ENCODE measurements at places on chromosomes 5 and 9.
A peak's percentile ranks its signal among the peaks of the same experiment; 100 is the strongest.

- no peak for DNase-seq
These were observed 950.4 kb downstream of the EFNA5 start for GRCh38 chr5:106720367-106720766.

- DNase-seq: peak; percentile 56
These were observed 133.1 kb upstream of the SPDL1 start for GRCh38 chr5:169450464-169450863.

DNA sequence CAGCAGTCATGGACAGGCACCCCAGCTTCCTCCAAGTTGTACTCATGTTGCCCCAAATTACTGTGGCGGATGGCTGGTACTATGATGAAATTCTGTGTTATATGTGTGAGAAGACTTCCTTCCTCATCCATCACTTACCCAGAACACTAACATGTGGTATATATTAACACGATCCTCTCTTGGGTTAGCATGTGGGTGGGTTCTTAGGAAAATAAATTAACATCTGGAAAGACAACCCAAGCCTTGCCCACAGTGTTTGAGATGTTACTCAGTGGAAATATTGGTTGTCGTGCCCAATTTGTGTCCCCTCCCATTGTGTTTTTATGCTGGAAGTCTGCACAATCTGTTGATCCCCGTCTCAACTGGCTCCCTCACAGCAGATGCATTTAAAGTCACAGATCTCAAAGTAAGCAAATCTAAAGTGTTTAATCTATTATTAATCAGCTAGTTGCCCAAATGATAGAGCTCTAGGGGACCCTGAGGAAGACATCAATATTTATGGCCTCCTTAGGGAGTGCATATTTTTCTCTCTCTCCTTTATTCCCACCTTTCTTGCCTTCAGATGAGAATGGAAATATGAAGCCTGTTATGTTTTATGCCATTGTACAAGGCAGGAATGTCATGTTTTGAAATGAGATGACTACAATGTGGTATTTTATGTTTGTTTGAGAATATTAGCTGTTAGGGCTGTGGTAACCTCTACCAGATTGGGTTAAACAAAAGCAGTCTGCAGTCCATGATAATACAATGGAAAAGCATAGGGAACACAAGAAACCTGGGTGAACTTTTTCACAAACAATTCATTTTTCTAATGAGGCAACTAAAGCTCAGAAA is 93.9 kb downstream of the GRIA1 start:
- DNase-seq: no peak

- DNase-seq: no peak
These were observed 107.1 kb upstream of the CHD1 start for GRCh38 chr5:99035942-99036341.

DNA sequence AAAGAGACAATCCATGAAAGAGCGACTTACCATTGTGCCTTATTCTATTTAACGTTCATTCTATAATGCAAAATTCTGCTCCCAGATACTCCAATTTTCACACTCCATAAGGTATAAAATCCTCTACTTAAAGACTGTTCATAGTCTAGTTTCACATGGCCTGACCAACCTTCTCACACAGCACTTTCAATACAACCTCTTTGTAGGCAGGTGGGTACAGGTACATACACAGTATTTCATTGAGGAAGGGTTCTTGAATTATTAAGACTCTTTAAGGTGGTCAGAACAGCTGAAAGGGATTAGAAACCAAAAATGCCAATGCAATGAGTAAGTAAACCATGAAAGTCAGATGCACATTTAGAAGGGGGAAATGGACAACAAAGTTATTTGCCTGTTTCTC is 352.0 kb downstream of the PARP8 start:
- no peak for DNase-seq

GRCh38 chr5:32443541-32444430 is 754 bp downstream of the ZFR start:
- DNase-seq: peak; percentile 23

- DNase-seq: no peak
These were observed 124.4 kb upstream of the NMUR2 start for GRCh38 chr5:152529440-152529839.

DNA sequence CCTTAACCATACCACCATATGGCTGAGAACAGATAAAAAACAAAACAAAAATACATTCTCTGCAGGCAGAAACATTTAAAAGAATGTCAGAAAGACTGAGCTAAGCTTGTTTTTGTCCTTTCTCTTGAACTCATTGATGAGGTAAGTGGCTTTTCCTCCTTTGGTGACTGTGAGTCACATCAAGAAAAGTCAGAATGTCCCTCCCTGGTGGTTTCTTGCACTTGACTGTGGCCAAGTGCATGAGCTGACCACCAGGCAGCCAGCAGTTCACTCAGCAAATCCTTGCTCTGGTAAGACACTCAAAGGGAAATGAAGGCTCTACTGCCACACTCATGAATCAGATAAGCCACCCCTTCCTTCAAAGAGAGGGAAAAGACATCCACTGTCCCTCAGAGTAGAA is 970.9 kb downstream of the TAF11L14 start:
- no peak for DNase-seq

GRCh38 chr5:63111891-63112290 is 533.3 kb downstream of the LRRC70 start:
- no peak for DNase-seq

DNA sequence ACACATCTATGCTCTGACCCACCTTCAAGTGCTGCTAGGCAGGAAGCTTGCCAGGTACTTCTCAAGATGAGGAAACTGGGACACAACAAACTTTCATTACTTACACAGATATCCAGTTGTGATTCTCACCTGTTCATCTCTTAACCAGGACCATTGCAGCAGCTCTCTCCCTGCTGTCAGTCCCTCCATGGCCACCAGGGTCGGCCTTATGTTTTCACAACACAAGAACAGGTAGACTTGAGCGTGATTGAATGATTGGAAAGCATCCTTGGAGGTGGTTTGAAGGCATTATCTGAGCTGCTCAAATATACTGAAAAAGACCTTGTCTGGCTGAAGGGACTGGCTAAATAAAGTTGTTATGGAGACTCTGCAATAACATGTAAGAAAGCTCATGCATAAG is 94.4 kb downstream of the MTREX start:
- no peak for DNase-seq

DNA sequence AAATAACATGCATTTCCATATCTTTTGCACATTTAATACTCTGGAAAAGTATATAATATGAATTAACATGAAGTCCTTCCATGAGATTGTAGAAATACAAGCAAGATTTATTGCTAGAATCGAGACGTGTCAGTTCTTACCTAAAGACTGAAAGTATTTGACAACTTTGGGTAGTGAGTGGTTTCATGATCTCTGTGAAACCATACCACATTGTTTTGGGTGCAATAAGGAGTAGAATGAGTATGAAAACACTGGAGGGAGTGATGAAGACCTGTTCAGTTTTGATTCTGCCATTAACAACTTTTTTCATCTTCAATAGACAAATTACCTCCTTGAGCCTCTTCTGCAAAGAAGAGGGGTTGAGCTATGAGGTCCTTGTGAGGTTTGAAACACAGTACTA is 133.7 kb downstream of the NUDT12 start:
- DNase-seq: no peak

DNA sequence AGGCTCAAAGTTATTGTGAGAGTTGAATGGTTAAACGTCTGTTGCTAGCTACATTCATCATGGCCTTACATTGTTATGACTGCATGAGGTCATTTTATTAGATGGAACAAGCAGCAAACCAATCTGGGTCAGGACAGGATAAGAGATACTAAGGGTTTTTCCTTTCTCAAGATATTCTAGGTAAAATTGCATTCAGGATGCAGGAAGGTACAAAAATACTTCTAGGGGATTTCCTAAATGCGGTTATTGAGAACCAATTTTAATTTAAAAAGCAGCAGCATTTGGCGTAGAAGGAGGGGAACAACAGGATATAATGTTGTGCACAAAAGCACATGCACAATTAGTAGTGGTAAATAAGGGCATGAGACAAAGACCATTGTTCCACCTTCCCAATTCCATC is 39.2 kb upstream of the LURAP1L start:
- no peak for DNase-seq

- no peak for DNase-seq
These were observed at the start of gene ANKRD34B for GRCh38 chr5:80569961-80570786. TSS of gene ANKRD34B (minus strand) at chr5:80570280. CDS start at chr5:80560019, 10,261 bp downstream.

- DNase-seq: peak; percentile 67
These were observed 182.4 kb downstream of the SEMA5A start for GRCh38 chr5:9363449-9363848.

All from fibroblast of the aortic adventitia (primary cell).